ENCODE measurements at places on chromosomes 2 and 18.

GRCh38 chr2:235677937-235678336 lies 184.1 kb downstream of the AGAP1 start:
- no peak for DNase-seq

GRCh38 chr18:65876310-65876709 lies 125.5 kb downstream of the CDH7 start:
- DNase-seq, result no peak

- no peak for DNase-seq
Observed at GRCh38 chr2:241445426-241445825, 63.0 kb downstream of the STK25 start.

- DNase-seq, result no peak
Observed at GRCh38 chr2:230765611-230766300, 53.1 kb downstream of the CAB39 start.

DNA sequence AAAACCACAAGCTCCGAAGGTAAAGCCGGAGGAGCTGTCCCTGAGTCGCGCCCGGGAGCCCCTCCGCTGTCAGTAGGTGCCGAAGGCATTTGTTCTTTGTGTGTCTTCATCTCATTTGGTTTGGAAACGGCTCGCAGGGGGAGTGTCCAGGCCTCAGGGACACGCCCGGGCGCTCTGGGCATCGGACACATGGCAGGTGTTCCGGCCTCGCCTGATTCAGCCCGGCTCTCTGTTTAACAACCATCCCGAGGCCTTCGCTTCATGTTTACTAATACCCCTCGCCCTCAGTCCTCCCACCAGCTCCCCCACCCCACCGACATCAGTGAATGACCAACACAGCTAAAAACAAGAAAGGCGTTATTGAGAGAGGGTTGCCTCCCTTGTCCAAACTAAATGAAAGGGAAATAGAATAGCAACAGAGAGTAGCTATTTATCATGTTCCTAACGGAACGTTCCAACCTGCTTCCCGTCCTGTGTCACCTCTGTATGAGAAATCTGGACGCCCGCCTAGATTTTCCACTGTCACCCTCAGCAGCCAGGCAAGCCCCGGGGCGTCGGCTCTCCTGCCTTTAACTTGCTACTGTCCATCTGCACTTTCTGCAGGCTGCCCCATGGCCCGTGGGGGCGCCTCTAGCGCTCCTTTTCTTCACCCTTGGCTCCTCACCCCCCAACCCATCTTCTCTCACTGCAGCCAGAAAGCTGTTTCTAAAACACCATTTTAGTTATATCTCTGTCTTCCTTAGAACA lies 73.9 kb downstream of the MYCN start:
- DNase-seq, result no peak

DNA sequence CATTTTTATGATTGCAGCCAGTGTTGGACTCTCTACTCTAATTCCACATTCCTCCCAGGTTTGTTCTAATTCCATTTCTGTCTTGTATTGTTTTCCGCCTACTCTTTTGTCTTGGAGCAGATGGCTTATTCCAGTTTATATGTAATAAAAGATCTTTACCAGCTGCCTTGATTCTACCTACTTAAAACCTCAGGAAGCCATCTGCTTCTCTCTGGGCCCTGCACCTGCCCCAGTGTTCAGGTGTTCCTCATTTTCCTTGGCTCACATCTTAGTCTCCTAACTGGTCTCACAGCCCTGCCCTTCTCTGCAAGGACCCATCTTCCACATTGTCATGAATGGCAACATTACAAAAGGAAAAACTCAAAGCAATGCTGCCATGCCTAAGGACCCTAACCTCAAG lies 21.0 kb upstream of the IL37 start:
- no peak for DNase-seq

GRCh38 chr2:179917272-179917671 lies 55.9 kb upstream of the ZNF385B start:
- no peak for DNase-seq

DNA sequence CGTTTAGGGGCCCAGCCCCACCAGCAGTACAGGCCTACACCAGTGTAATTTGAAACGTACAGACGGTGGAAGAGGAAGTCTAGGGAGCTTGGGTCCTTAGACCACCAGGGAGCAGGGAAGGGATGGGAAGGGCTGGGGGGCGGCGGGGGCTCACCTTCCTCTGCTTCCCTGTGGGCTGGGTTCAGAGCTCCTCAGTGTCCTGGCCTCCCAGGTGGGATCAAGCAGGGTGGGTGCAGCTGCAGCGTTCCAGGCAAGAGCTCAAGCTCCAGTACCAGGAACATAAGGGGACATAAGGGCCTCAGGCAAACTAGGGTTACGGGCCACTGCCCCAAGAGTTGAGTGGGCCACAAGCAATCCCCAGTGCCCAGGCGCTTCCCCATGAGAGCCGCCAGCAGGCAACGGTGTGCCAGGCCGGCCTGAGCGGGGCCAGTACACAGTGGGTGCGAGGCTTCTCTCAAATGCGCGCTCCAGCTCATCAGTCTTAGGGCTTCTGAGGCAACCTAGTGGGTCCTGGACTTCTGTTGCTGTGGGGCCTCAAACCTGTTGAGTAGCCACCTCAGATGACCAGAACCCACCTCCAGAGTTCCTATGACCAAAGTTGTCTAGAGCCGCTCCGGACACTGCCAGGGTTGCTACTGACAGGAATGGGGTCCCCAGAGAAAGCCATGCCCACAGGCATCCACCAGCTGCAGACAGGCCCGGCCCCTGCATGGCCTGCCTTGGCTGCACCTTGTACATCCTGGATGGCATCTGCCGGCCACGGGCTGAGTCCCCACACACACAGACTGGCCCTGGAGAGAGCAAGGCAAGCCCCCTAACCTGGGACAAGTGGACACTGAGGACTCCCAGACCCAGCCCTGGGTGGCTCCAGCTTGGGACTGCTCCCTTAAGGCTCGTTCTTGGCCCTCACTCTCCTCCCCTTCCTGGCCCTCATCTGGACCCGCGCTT lies 5.2 kb downstream of the ANKRD23 start:
- no peak for DNase-seq

GRCh38 chr2:98869870-98870269 lies 66.2 kb downstream of the CRACDL start:
- no peak for DNase-seq

DNA sequence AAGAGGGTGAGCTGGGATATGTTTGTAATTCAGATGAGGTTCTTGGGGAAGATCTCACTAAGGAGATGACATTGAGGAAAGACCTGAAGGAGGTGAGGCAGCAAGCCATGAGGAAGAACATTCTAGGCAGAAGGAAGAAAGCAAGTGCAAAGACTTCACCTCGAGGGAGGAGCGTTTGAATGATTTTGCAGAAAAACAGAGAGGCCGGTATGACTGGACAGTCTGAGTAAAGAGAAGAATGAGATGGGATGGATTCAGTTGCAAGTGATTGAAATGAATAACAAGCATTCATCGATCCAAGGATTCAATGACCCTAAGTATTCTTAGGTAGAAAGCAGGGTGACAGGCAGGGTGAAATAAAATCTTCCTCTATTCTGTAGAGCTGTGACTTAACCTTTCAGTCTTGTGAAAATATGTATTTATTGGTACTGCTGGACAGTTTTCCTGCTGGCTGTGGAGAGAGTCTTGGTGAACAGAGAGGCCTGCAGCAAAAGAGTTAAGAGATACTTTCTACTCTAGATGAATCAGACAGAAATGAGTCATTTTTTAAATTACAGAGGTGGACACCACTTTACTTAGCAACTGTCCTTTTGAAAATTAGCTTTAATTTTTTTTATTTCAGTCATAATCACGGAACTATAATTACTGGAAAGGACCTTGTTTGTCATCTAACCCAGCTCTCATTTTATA lies 278.4 kb downstream of the LRRTM1 start:
- DNase-seq, result no peak

DNA sequence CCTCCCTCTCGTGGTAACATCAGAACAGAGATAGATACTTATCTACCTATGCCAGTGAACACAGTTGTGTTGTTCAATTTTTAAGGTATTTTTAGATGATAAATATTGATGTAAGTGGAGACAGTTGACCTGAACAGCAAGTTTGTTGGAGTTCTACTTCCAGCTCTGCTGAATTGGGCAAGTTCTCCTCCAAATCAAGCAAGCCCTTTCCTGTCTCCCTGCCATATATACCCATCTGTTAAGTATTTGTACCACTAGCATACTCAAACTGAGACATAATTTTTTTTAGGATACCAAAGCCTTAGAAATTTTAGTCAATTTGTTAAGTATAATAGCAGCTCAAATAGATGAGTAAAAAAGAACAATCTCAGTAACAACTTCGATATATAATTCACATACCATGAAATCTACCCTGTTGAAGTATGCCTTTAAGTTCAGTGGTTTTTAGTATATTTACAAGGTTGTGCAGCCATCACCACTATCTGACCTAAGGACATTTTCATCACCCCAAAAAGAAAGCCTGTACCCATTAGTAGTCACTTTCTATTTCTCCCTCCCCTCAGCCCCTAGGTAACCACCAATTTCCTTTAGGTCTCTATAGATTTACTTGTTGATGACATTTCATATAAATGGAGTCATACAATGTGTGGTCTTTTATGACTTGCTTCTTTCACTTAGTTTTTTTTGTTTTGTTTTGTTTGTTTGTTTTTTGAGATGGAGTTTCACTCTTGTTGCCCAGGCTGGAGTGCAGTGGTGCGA lies 61.8 kb downstream of the COX7A2L start:
- no peak for DNase-seq

- no peak for DNase-seq
Observed at GRCh38 chr2:1622521-1623200, 121.7 kb downstream of the PXDN start.

GRCh38 chr2:74238879-74239278 lies 40.5 kb downstream of the MTHFD2 start:
- DNase-seq, result no peak

GRCh38 chr2:73986085-73986681 lies 1.5 kb downstream of the TET3 start:
- no peak for DNase-seq

DNA sequence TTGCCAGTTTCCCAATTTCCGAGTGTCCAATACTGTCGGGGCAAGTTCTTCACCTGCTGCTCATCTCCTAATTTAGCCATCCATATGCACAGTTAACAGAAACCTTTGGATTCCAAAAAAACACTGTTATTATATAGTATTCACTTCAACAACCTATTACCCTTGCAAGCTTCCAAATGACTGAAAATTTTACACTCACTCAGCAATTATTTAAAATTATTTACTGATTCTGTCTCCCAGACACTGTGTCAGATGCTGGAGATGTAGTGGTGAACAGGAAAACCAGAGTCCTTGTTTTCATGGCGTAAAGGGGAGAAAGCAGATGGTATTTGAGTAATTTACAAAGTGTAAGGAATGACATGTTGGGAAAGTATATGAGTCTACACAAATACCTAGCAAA lies 53.7 kb upstream of the BMPR2 start:
- DNase-seq, result no peak

- no peak for DNase-seq
Observed at GRCh38 chr2:42744545-42745082, 19.3 kb downstream of the OXER1 start.

DNA sequence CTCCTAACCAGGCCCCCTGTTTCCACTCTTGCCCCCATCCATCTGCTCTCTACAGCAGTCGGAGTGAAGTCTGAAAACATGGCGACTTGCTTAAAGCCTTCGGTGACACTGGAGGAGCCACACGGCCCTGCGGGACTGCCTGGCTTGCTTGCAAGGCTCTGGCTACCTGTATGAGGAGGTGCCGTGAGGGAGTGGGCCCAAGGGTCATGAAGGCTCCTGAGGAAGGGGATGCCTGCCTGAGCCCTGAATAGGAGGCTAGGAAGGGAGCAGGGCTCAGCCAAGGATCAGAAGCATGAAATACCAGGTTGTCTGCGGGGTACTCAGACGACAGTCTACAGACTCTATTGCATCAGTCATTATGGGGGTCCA lies 75.4 kb downstream of the EMX1 start:
- no peak for DNase-seq

- no peak for DNase-seq
Observed at GRCh38 chr2:3598912-3599854, 4.3 kb downstream of the COLEC11 start.

DNA sequence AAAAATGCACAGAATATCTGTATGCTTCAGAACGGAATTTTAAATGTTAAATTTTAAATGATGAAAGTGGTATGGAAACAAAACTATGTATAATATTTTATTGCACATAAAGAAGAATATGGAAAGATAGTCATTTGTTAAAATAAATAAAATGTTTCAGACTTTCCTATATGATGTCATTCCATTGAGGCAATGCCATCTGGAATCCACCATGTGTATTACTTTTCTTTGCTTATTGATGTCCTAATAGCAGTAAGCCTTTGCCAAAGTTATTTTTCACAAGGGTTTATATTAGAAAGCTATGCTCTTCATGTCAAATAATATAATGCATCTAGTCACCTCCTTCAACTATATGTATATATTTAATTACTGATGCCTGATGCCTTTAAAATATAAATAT lies 601.6 kb upstream of the PKDCC start:
- no peak for DNase-seq

DNA sequence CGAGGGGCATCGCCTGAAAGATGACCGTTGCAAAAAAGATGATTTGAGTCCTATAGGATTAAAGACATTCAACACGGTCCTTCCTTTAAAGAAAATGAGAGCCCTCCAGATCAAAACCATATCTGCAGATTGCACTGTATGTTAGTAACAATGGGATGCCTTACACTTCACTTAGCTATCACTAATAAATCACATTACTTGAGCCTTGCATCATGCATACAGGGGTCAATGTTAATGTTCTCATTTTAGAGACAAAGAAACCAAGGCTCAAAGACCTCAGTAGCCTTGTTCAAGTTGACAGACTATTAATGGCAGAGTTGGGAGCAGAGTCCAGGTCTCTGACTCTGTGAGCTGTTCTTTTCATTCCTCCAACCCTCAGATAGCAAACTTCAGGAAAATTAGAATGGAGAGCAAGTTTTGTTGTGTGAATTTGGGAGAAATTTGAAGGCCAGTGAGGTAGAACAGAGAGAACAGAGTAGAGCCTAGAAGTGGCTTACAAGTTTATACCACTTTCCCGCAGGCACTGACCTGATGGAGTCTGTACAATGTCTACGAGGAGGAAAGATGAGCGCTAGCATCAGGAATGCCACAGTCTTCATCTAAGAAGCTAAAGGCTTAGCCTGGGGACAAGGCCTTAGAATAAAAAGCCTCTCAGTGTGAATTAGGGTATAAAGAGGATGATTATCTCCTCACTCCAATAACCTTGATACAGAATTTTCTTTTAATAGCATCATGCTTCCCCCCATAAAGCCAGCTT lies 48.3 kb downstream of the TRIB2 start:
- no peak for DNase-seq

DNA sequence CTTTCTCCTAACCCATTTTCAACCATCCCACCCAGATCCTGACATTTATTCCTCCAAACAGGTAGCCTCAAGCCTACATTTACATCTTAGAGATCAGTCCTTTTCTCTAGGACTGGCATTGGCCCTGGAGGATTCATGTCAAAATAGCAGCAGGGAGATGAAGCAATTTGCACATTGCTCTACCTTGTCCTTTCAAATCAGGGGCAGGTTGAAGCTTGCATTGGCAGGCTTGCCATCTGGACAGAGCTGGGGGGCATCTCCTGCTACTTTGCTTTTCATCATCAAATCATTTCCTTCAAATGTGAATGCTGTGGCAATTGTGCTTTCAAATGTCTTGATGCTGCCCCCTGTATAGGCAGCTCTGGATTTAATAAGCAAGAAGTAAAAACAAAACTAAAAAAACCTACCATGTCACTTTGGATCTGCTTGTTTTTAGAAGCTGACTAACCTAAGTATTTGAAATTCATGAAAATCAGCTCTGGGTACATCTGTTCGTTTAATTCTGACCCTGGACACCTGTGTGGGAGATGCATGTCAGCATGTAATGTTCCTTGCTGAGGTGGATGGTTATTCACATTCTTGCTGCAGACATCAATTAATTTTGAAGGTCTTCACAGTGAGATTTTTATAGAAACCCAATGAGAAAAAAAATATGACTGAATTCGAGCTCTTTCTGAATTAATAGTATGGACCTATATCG lies 47.9 kb downstream of the KIF5C start:
- no peak for DNase-seq

- no peak for DNase-seq
Observed at GRCh38 chr2:145203891-145204290, 684.0 kb upstream of the ZEB2 start.
